ENCODE measurements at places on chromosomes 16 and 17.

GRCh38 chr17:17751489-17752088 is 70.3 kb downstream of the RAI1 start:
- H3K4me1 ChIP-seq = peaks cover 59% of the 10 kb centered on the region
- peak overlapping the region; percentile 80 for H3K27ac ChIP-seq
- no peaks in the 10 kb centered on the region for H3K27me3 ChIP-seq
- no peaks in the 10 kb centered on the region for H3K36me3 ChIP-seq
- peak overlapping the region; percentile 73 for H3K4me3 ChIP-seq

DNA sequence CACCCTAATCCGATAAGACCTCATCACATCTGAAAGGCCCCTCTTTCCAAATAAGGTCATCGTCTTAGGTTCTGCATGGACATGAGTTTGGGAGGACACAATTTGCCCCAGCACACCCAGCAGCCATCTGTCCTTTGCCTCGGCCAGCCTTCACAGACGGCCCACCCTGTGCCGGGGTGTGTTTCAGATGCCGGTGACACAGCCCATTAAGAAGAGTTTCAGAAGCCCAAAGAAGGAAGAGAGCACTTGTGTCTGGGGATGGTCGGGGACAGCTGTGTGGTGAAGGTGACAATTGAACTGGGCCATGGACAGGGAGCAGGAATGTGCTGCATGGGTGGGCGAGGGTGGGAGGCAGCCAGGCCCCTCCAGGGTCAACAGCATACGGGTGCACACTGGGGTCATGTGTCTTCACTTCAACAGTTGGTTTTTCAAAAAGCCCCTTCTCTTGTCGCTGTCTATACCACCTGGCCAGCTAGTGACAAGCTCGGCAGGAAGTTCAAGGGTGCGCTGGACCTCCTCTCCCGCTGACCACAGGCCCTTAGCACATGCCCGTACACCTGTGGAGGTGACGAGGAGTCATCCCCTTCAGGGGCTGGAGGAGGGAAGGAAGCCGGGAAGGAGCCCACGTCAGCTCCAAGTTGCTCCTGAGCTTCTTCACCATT is 183.1 kb downstream of the C16orf95 start:
- H3K27me3 ChIP-seq = no peaks in the 10 kb centered on the region
- no peak for DNase-seq
- H3K4me1 ChIP-seq = no peaks in the 10 kb centered on the region

DNA sequence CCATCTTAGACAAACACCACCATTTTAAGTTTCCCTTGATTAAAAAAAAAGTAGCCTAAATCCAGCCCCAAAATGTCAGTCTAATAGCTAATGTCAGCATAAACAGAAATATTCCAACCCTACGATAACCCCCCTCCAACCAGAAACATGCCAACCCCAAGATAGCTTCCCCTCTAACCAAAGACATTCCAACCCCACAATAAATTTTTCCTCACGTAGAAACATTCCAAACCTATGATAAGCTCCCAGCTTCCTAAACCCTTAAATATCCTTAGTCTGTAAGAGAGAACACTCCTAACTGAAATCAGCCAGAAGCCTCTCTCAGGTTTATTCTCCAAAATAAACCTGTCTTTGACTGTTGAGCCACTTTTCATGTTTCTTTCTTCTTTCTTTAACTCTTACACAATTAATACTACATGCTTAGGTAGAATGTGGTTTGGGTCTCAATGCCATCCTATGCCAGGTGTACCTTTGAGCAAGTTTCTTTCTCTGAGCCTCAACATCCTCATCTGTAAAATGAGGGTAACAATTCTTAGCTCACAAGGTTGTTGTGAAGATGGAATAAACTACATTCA is 10.5 kb upstream of the KRT38 start:
- DNase-seq = no peak
- no peak overlapping the region for H3K27ac ChIP-seq
- H3K27me3 ChIP-seq = no peaks in the 10 kb centered on the region
- no peaks in the 10 kb centered on the region for H3K4me1 ChIP-seq

- H3K4me3 ChIP-seq = no peak overlapping the region
- H3K4me1 ChIP-seq = no peaks in the 10 kb centered on the region
- no peak for DNase-seq
- H3K27ac ChIP-seq = no peak overlapping the region
These were observed 124.9 kb downstream of the WSCD1 start for GRCh38 chr17:6195123-6195522.

DNA sequence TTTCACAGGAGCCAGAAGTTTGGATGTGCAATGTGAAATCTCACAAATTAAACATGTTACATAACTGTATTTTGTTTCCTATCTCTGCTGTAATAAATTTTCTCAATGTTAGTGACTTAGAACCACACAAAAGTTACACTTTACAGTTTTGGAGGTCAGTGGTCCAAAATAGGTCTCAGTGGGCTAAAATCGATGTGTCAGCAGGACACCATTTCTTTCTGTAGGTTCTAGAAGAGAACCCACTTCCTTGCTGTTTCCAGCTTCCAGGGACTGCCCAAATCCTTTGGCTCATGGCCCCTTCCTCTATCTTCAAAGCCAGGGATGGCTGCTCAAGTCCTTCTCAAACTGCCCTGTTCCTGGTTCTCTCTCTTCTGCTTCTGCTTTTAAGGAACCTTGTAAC is 252.7 kb downstream of the WWOX start:
- no peak overlapping the region for H3K27ac ChIP-seq
- H3K4me3 ChIP-seq = no peak overlapping the region
- no peaks in the 10 kb centered on the region for H3K4me1 ChIP-seq

DNA sequence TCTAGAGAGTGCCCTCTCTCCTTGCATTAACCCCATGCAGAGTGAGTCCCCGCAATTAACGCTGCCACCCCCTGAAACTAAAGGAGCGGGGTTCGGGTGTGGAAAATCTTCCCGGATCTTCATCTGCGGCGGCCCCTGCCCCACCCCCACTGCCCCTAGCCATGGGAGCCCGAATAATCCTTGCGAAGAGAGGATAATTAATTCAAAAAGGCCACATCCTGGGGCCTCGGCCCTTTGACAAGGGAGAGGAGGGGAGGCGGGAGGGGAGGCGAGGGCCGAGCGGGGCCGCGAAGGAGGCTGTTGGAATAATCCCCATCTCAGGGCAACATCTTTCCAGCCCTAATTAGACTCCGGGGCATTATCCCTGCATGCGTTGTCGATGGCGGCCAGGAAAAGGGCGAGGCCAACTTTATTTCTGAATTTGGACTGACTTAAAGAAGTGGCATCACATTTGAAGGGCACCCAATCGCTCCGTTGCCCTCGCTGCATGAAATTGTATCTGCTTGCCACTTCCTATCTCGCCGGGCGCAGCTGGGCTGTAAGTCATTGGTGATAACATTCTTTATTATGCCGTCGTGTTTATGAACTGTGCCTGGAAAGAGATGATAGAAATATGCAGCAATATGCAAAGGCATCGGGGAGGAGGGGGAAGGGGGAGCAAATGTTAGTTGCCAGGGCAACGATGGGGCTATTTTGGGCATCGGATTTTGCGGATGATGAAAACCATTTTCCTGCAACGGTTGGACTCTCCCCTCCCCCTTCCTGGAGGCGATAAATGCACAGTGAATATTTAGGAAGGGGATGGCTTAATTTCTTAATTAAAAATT is 387.1 kb upstream of the TNRC6C start:
- no peaks in the 10 kb centered on the region for H3K27me3 ChIP-seq
- H3K27ac ChIP-seq = no peak overlapping the region
- H3K36me3 ChIP-seq = no peaks in the 10 kb centered on the region
- DNase-seq = no peak

DNA sequence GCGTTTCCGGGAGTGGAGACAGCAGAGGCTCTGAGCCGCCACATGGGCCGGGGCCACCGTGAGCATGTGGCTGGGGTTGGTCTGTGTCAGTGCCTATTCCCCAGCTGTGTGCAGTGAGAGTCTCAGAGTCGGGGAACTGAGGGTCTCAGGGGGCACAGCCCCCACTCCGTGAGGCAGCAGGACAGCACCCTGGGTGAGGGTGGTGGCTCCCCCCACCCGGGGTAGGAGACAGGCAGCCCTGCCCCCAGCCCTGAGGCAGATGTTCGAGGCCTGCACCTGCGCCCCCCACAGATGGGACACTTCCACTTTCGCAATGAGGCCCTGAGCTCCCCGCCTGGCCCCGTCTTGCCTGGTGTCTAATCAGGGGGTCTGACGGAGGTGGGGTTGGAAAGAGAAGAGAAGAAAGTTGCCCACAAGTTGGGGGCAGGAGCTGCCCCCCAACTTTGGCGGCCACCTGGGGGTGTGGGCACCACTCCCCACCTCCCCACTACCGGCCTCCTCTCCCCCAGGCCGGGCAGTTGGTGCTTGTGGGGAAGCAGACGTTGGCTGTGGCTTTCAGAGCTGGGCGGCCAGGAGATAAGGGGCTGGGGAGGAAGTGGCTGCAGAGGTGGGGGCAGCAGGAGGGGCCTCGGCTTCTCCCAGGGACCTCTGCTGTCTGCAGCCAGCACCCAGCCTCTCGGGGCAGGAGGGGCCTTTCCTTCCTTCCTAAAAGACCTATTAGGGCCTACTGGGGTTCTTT is 1.8 kb upstream of the CBFA2T3 start:
- H3K27ac ChIP-seq = peak overlapping the region; percentile 88
- peaks cover 3% of the 10 kb centered on the region for H3K27me3 ChIP-seq
- H3K4me3 ChIP-seq = no peak overlapping the region
- no peaks in the 10 kb centered on the region for H3K36me3 ChIP-seq

DNA sequence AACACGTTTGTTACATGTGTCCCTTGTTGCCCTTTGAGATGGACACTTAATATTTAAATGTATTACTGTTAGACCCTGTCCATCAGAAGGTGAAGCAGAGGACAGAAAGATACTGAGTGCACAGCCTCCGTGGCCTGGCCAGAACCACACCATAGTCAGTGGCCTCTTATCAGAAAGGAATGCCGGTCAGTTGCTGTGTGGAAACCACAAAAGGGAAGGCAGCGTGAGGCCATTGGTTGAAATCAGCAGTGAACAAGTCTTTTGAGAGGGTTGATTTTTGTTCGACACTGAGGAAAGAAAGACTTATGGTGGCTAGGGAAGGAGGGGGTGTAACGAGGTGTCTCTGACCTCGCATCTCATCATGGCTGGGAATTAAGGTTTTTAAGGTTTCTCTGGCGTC is 85.4 kb upstream of the CLEC18A start:
- H3K27me3 ChIP-seq = no peaks in the 10 kb centered on the region
- DNase-seq = no peak
- H3K27ac ChIP-seq = no peak overlapping the region
- H3K36me3 ChIP-seq = no peaks in the 10 kb centered on the region

- DNase-seq = no peak
- H3K4me1 ChIP-seq = peaks cover 30% of the 10 kb centered on the region
- peak within 1 kb of the TSS; percentile 22 for H3K4me3 ChIP-seq
- H3K27me3 ChIP-seq = peaks cover 96% of the 10 kb centered on the region
- no peaks in the 10 kb centered on the region for H3K36me3 ChIP-seq
- no peak within 1 kb of the TSS for H3K27ac ChIP-seq
These were observed at the start of gene HOXB13 for GRCh38 chr17:48728232-48729231. TSS of gene HOXB13 (minus strand) at chr17:48728750. CDS start at chr17:48728593, 157 bp downstream.

DNA sequence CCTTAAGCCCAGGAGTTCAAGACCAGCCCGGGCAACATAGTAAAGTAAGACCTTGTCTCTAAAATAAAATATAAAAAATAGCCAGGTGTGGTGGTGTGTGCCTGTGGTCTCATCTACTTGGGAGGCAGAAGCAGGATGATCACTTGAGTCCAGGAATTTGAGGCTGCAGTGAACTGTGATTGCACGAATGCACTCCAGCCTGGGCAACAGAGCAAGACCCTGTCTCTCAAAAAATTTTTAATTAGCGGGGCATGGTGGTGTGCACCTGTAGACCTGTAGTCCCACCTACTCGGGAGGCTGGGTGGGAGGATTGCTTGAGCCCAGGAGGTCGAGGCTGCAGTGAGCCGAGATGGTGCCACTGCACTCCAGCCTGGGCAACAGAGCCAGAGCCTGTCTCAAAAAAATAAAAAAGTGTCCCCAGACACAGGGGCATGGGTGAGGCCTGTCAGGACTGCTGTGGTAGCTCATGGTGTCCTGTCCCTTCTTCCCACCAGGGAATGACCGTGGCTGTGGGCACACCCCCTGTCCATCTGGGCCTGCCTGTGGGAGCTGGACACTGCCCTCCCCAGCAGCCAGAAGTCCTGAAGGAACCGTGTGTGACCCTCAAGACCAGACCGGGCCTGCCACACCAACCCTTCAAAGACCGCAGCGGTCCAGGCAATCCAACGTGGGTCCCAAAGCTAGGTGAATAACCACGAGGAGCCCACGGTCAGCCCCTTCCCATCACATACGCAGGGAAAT is 30.8 kb upstream of the GAA start:
- H3K27ac ChIP-seq = no peak overlapping the region
- H3K4me1 ChIP-seq = no peaks in the 10 kb centered on the region
- no peak for DNase-seq
- H3K36me3 ChIP-seq = no peaks in the 10 kb centered on the region

- H3K27ac ChIP-seq = peak overlapping the region; percentile 16
- no peaks in the 10 kb centered on the region for H3K36me3 ChIP-seq
- peak overlapping the region; percentile 39 for H3K4me3 ChIP-seq
- H3K27me3 ChIP-seq = peaks cover 3% of the 10 kb centered on the region
- H3K4me1 ChIP-seq = peaks cover 6% of the 10 kb centered on the region
- DNase-seq = no peak
These were observed 77.0 kb downstream of the MRC2 start for GRCh38 chr17:62704381-62704971.

GRCh38 chr16:66129196-66129595 is 237.3 kb upstream of the CDH5 start:
- no peaks in the 10 kb centered on the region for H3K36me3 ChIP-seq
- H3K4me1 ChIP-seq = no peaks in the 10 kb centered on the region
- no peak overlapping the region for H3K27ac ChIP-seq
- peaks cover 9% of the 10 kb centered on the region for H3K27me3 ChIP-seq
- no peak overlapping the region for H3K4me3 ChIP-seq
- no peak for DNase-seq

- H3K4me1 ChIP-seq = no peaks in the 10 kb centered on the region
- no peak overlapping the region for H3K27ac ChIP-seq
- no peak for DNase-seq
- H3K36me3 ChIP-seq = no peaks in the 10 kb centered on the region
These were observed 206.5 kb downstream of the ABCC12 start for GRCh38 chr16:47949276-47949675.

- H3K27me3 ChIP-seq = peaks cover 29% of the 10 kb centered on the region
- H3K36me3 ChIP-seq = no peaks in the 10 kb centered on the region
- DNase-seq = no peak
- H3K4me1 ChIP-seq = peaks cover 12% of the 10 kb centered on the region
- no peak overlapping the region for H3K27ac ChIP-seq
- peak overlapping the region; percentile 69 for H3K4me3 ChIP-seq
These were observed 850 bp downstream of the PPM1E start for GRCh38 chr17:58756246-58757161.

DNA sequence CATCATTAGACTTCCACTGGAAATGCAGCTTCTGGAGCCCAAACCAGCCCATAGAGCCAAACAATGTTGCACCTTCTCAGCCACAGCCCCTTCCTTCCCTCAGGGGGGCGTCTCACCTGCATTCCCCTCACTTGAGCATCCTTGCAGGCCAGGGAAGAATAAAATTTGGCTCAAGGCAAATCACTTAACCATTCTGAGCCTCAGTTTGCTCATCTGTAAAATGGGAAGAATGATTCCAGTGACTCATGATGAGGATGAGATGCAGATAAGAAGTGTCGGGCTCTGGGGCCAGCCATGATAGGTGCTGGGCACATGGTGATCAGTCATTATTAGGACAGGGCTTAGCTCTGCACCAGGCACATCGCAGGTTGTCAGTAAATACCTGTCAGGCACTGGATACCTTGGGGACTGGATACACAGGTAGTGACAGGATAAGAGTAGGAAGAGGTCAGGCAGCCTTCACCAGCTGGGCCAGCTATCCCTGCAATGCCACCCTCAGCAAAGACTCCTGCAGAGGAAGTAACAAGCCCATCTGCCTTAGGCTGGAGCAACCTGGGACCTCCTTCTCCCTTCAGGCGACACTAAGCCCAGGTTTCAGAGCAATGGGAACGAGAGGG is 208.0 kb upstream of the TNRC6C start:
- no peaks in the 10 kb centered on the region for H3K4me1 ChIP-seq
- no peak overlapping the region for H3K27ac ChIP-seq
- DNase-seq = no peak
- no peaks in the 10 kb centered on the region for H3K36me3 ChIP-seq
- H3K4me3 ChIP-seq = no peak overlapping the region
